Stimulated activated CD8-positive, alpha-beta memory T cell treated with anti-CD3 and anti-CD28 coated beads, Interleukin-4, amount 100 ng/mL, for 4 hours (primary cell): ENCODE measurements at places on chromosomes 1 and 21.
A peak's percentile ranks its signal among the peaks of the same experiment; 100 is the strongest.

GRCh38 chr1:20426371-20426770 is 59.6 kb downstream of the CAMK2N1 start:
- DNase-seq = no peak

DNA sequence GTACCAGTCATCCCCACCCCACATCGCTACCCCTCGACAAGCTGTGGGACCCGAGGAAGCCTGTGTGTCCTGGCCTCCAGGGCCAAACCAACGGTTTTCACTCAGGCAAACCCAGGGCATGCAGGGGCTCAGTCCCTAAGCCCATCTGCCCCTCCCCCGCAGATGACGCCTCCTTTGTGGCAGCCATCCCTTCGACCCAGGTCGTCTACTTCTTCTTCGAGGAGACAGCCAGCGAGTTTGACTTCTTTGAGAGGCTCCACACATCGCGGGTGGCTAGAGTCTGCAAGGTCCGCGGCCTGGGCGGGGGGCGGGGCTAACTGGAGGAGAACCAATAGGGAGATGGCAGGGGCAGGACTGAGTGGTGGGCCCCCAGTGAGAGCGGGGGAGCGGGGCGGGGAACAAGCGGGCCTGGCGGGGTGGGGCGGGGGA is 7.4 kb downstream of the SEMA4A start:
- peak; percentile 17 for DNase-seq

- DNase-seq = no peak
These were observed 7.6 kb downstream of the CHD5 start for GRCh38 chr1:6172549-6172948.

DNA sequence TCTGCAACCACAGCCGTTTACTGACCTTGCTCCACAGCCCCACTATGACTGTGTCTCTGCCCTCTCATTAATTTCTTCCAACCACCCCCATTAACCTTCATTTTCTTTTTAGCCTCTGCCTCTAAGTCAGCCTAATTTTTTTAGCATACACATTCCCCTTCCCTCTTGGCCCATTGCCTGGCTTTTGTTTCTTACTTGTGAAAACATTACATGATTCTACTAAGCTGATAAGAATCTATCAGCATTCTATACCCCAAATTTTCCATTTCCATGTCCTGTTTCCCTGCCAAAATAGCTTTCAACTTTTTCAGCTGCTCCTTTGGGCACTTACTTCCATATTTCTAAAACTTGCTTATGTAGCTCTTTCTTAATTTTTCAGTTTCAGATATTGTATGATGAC is 79.8 kb downstream of the PCP4 start:
- DNase-seq = no peak

- DNase-seq = no peak
These were observed 650.9 kb upstream of the ADGRL2 start for GRCh38 chr1:81149649-81150325.

- DNase-seq = no peak
These were observed 115.6 kb upstream of the KAZN start for GRCh38 chr1:14482784-14483450.

- DNase-seq = no peak
These were observed 923.5 kb downstream of the ADGRL2 start for GRCh38 chr1:82724246-82724645.

DNA sequence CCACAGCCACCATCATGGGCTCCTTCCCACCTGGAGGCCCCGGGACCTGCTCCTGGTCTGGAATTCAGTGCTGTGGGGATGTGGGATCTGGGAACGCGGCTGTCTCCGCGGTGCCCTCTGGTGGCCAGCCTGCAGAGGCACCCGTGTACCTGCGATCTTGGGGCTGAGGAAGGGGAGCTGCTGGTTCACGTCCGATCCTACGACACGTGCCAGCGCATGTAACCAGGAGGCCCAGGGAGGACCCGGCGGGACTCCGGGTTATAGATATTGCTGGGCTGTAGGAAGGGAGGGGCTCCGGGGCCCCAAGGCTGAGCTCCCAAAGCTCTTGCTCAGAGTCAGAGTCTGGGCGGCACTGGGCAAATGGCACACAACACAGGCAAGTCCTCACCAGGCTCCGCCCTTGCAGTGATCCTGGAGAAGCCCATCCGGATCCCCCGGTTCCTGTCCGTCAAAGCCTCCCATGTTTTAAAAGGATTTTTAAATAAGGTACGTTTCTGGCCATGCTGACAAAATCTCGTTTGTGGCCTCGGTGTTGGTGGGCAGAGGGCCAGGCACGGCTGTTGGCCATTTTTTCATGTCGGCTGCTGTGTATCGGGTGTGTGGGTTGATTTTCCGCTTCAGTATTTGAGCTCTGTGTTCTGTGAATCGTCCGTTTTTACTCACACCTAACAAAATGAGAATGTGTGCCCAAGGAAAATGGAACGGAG is 20.1 kb downstream of the FAAP20 start:
- DNase-seq = no peak

- DNase-seq = no peak
These were observed 6.7 kb upstream of the SEC16B start for GRCh38 chr1:177976596-177976995.

GRCh38 chr1:11851180-11851579 is 3.6 kb upstream of the NPPA start:
- no peak for DNase-seq

DNA sequence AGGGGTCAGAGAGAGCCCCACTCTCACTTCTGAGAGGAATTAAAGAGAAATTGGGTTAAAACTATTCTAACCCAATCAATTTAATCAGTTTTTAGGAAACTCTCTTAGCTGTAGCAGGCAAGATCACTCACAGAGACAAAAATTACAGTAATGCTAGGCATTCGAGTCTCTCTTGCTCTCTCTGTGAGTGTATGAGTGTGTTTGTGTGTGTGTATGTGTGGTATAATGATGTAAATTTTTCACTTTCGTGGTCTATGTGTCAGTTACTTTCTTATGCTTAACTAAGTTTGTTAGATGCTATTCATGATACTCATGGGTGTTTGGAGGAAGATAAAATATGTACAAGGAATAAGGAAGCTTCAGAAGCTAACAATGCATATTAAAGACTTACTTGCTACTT is 131.3 kb downstream of the FASLG start:
- DNase-seq = no peak

- no peak for DNase-seq
These were observed 22.0 kb upstream of the ZBTB18 start for GRCh38 chr1:244029124-244029523.

DNA sequence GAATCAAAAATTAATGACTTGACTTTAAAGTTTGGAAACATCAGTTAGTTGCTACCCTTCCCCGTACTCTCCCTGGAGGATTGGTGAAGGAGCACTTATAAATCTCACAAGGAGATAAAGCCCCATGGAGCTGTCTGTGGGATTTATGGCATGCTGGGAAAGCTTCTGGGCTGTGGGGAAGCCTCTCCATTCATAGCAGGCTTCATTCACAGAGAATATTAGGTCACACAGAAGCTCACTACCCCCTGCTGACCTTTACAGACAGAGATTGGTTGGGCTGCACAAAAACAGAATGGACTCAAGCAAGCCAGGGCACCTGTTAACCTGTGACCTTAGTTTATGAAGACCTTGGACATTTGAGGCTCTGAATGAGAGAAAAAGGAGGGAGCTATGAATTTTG is 32.1 kb downstream of the RGL1 start:
- DNase-seq = no peak

- DNase-seq = no peak
These were observed 1493.7 kb downstream of the AMY1C start for GRCh38 chr1:105243411-105243810.

DNA sequence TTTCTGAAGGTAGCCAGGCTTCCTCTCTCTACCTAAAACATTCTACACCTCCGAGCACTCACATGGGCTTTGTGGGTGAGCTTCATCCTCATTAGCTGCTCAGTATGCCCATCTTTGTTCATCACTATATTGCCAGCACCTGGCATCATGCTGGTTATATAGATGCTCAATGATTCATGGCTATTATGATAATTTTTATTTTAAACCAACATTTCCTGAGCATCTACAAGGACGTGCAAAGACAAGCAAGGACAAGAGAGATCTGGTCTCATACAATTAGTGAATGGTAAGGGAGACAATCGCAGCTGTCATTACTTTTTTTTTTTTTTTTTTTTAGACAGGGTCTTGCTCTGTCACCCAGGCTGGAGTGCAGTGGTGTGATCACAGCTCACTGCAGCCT is 11.3 kb upstream of the QSOX1 start:
- no peak for DNase-seq

GRCh38 chr1:180131510-180131909 is 23.2 kb upstream of the QSOX1 start:
- no peak for DNase-seq

DNA sequence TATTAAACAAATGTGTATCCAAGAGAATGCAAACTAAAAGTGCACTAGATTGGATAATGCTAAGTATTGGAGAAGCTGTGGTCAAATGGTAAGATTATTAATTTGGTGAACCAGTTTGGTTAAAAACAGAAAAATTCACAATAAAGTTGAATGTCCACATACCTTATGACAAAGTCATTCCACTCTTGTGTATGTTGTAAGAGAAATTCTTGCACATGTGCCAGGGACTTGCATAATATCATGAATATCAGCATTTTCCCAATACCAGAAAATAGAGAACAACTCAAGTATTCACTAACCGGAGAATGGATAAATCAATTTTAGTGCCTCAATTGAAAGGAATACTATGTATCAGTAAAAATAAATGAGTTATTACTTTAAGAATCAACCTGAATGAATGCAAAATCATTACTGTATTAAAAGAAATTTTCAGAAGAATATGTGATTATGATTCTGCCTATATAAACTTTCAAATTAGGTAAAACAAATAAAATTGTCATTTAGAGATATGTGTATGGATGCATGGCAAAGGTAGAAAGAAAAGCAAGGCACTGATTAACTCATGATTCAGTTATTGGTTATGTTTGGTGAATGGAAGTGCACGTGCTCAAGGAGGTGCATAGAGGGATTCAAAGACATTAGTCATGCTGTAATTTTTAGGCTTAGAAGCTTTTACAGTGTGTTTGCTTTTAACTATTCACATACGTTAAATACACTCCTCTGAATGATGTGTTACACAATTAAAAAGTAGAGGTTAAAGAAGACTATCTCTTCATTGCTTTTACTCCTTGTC is 217.4 kb upstream of the KCNK2 start:
- DNase-seq = no peak

GRCh38 chr1:41305576-41306363 is 55.5 kb upstream of the FOXO6 start:
- no peak for DNase-seq

DNA sequence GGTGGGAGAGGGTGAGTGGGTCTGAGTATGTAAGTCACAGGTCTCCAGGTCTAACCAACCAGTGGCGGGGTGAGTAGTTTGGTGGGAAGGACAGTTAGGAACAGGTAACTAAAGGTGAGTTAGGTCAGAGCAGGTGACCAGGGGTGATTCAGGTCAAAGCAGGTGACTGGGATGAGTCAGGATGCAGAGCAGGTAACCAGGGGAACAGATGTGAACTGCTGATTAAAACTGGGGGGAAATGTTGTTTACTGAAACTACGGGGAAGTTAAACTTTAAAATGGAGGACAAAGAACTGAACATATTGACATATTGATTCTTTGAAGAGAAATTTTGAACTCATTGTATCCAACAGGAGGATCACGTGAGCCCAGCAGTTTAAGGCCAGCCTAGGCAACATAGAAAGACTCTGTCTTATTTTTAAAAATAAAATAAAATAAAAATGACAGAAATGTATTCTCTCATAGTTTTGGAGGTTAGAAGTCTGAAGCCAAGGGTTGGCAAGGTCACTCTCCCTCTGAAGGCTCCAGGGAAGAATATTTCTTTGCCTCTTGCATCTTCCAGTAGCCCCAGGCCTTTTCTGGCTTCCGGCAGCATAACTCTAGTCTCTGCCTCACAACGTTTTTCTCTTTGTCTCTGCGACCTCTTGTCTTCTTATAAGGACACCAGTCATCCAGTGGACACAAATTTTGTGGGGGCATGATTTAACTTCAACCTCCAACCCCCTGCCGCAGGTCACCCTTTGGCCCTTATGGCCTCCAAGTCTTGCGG is 64.3 kb upstream of the TINAGL1 start:
- no peak for DNase-seq

GRCh38 chr1:226717256-226717909 is 21.7 kb downstream of the ITPKB start:
- DNase-seq = no peak

DNA sequence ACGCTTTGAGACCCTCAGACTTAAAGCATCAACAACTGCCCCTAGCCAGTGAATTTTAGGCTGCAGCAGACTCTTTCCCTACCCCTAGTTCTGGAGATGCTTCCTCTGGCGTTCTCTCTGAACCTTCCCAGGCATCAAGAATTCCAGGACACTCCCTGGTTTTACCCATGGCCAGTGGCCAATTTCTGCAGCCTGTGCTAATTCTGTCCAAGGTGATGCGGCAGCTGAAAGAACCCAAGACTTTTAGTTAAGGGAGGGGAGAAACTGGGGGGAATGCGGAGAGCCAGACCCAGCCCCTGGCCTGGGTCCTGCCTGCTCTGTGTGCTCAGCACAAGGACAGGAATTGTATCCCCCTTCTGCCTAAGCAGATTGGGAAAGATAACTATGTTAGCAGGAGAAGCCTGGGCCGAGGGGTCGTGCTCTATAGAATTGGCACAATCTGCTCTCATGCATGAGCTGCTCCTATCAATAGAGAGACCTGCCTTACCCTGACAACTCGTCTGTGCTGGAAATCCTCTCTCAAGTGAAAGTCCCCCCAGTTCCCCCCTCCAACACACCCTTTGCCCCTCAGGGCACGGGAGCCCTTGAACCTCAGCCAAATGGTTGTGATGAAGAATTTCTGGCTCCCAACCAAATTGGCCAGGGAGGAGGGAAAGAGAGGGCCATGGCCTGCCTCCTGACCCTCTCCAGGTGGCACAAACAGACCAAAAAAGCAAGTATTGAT is 5.4 kb upstream of the GJA8 start:
- DNase-seq = no peak

DNA sequence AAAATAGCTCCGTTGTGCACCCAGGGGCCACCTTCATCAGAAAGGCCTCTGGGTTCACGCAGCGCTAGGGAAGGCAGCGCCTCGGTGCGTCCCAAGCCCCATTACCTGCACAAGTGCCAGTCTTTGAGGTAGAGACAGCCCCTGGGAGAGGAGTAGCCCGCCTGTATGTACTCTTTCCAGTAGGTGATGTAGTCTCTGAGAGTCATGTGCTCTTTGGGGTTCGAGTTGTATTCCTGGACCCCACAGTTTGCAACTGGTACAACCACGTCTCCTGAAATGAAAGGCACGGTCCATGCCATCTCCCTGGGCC is 601 bp downstream of the JMJD4 start:
- DNase-seq = no peak

DNA sequence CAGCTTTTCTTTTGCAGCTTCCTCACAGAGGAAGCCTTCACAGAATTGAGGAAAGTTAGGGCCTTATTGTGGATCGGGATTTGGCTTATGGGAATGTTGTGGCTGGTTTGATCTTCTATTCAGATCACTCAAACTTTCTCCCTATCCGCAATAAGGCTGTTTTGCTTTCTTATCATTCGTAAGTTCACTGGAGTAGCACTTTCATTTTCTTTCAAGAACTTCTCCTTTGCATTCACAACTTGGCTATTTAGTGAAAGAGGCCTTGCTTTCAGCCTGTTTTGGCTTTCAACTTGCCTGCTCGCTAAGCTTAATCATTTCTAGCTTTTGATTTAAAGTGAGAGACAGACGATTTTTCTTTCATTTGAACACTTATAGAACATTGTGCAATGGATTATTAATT is 181.9 kb upstream of the B3GALT2 start:
- DNase-seq = no peak
